Left lung (tissue), 14 donors: ENCODE measurements at places on chromosomes 3 and 15.

GRCh38 chr3:124671106-124671505, 59.1 kb upstream of the UMPS start:
- DNase-seq = no peak

DNA sequence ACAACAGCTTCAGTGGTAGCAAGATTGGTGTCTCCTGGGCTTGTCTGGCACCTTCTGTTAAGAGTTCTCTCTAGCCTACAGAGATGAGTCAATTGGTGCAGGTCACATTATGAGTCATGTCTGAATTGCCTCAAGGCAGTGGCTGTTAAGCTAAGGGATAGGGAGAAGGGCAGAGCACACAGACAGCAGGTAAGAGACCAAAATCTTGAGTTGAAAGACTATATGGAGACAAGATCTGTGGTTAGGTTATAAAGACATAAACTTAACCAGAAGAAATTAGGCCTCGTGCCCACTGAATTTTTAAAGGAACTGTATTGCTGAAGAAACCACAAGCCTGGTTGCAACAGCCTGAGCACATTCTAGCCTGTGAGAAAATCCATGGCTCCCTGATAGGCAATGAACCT, 19.2 kb upstream of the KPNA1 start:
- no peak for DNase-seq

DNA sequence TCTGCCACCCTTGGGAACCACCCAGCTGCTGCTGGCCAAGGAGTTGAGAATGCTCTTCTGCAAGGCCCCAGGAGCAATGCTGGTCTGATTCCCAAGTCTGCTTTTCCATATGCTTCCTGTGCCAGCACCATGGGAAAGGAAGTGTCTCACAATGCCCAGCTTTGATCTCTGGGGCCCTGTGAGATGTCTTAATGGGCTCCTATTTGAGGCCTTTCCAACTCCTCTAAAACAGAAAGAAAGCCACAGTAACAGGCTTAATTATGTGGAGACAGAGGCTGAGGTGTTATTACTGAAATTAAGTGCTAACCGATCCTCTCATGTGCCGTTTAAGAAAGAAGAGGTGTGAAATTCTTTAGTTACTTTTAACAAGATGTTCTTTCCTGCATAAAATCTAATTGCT, 4.5 kb downstream of the EOGT start:
- no peak for DNase-seq

DNA sequence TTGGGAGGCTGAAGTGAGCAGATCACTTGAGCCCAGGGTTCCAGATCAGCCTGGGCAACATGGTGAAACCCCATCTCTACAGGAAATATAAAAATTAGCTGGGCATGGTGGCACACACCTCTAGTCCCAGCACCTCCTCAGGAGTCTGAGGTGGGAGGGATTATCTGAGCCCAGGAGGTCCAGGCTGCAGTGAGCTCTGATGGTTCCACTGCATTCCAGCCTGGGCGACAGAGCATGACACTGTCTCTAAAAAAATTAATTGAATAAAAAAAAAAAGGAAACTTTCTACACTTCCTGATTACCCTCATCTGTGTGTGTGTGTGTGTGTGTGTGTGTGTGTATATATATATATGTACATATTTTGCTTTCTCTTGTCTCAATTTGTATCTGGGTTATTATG, 31.4 kb downstream of the DIPK2A start:
- no peak for DNase-seq

GRCh38 chr15:48456134-48456533, 124.9 kb downstream of the DUT start:
- no peak for DNase-seq

- DNase-seq = no peak
These were observed 105.3 kb downstream of the SNRK start for GRCh38 chr3:43391621-43392020.

- no peak for DNase-seq
These were observed 2.6 kb downstream of the LHFPL4 start for GRCh38 chr3:9550999-9551398.

- peak; percentile 93 for DNase-seq
These were observed 1.3 kb downstream of the KLF15 start for GRCh38 chr3:126355777-126356372.

DNA sequence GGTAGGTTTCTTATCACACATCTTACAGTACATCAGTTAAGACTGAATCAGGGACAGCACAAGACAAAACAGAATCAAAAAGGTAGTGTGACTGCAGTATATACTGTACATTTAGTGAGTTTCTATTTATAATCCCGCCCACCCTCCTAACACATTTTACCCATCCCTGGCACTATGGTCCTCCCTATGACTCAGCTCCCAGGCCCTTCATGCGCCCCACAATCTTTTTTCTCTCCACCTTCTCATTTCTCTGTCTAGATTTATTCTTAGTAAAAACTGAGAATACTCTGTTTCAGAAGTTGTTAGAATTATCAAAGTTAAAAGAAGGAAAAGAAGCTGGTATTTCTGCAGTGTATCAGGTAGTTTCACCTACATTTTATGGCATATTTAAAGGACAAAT, 427.3 kb downstream of the CNTN4 start:
- DNase-seq = no peak
